Calu3 (cell line): ENCODE measurements at places on chromosomes 3 and 15. TPM values are rescaled to one million over a fixed set of nuclear protein-coding genes. Genes with fewer than 3 reads are reported as not detected.

GRCh38 chr15:95131131-95131556 lies 899.8 kb downstream of the MCTP2 start:
- DNase-seq: no peak

DNA sequence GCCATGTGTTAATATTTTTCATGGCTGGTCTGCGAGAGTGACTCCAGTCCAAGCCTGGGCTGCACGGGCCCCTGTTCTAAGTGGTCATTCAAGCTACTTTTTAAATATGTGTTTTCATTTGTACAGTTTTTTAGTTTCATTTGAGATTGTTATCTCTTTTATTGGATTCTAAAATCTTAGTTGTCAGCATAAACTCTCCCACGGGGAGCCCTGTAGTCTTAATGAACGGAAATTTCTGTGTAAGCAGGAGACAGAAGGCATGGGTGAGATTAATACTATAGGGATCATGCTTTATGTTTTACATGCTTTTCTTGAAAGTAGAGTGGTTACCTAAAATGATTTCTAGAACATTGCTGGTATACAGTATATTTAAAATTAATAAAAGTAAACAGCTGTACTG lies 373.1 kb upstream of the SLCO3A1 start:
- DNase-seq: no peak

- DNase-seq: no peak
Observed at GRCh38 chr3:25903371-25904129, 113.7 kb downstream of the OXSM start.

GRCh38 chr3:43906849-43907507 lies 216.2 kb downstream of the ABHD5 start:
- no peak for DNase-seq

DNA sequence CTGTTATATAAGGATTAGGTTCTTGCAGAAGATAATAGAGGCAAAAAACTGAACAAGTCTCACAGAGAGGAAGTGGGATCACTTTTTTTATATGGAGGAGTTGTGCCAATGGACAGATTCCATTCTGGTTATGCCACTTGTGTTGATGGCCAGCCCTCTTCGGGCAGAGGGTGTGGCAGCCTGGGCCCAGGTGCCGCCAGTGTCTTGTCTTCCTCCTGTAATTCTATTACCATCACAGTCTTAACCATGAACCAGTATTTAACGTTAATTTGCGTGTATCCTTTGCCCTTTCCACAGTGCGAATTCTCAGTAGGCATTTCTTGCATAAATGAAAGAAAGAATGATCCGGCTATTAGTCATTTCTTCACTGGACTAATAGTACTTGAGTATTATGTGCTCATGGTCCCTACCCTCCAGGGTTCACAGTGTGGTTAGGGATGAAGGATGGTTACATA lies 7.0 kb upstream of the USP4 start:
- no peak for DNase-seq

- no peak for DNase-seq
Observed at GRCh38 chr3:74403307-74403706, 211.2 kb downstream of the CNTN3 start.

The SLC2A2 gene
- total RNA-seq: 0.09 and 0.95 TPM in 2 replicates

The SPINK8 gene
- not detected in 2 replicates for total RNA-seq

The SHF gene
- 6.0 and 7.3 TPM in 2 replicates for total RNA-seq

The DAG1 gene
- total RNA-seq: 164 and 226 TPM in 2 replicates

The APOD gene
- 0.34 TPM in 1 of 2 replicates, not detected in the other for total RNA-seq
